ENCODE measurements at places on chromosomes 5 and 9.

DNA sequence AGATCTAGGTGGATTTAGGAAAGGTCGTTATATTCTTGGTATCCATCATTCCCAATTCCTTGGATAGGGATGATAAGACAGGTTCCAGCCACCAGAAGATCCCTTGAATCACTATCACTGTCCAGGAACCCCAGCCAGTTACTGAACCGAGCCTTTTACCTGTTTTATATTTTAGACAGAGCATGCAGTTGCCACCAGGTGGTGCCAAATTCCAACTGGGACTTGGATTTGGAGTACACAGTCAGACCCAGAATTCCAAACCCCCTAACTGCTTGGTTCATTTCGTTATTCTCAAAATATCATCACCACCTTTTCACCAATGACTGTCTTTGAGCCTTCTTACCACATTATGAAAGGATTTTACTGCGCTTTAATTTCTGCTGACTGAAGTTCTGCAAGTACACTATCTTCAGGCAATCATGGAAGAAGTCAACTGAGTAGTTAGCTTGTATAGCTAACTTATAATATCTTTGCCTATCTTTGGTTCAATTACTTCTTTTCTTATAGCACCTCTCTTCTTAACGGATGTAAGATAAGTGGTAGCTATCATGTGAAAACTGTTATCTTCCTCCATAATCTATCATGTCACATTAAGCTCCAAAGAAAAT, 191.8 kb downstream of the PRR16 start:
- DNase-seq = no peak

GRCh38 chr5:121870489-121870888, 18.8 kb downstream of the FTMT start:
- no peak for DNase-seq

- peak; percentile 97 for DNase-seq
Observed at GRCh38 chr9:92760070-92760469, 4.6 kb downstream of the BICD2 start.

DNA sequence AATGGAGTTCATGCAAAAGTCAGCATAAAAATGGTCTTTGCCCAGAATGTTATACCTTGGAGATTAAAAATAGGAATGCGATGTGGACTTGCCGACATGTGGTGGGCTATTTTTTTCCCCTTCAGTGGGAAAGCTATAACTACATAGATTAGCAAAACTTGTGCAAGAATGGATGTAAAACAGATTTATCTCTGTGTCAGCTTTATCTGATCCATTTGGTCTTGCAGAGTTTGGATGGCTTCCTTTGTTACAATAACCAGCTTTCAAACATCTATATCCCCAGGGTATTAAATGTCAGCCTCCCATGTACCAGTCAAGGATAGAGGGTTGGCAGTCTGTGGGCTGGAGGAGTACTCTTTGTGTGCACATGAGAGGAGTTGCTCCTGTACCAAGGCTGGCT, 284.9 kb downstream of the TMEM38B start:
- DNase-seq = no peak

DNA sequence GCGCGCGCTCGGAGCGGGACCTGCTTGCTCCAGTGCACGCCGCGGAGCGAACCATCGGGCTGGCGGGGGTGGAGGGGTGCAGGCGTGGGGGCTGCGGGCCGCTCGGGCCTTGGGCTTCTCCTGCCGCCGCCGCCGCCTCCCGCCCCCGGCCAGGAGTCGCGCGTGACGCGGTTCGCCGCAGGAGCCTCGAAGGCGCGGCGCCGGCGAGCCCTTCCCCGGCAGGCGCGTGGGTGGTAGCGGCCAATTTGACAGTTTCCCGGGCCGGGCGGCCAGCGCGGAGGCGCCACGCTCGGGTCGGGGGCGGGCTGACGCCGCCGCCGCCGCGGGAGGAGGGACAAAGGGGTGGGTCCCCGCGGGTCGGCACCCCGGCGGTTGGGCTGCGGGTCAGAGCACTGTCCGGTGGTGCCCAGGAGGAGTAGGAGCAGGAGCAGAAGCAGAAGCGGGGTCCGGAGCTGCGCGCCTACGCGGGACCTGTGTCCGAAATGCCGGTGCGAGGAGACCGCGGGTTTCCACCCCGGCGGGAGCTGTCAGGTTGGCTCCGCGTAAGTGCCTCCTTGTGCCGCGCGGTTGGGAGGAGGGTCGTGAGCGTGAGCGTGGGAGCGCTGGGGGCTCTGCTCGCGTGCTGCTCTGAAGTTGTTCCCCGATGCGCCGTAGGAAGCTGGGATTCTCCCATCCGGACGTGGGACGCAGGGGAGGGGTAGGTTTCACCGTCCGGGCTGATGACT, at the start of gene TJP2:
Gene TJP2 (plus strand): TSS at position 387 of the 725 bp plus-strand sequence. CDS start 96 bp downstream, at position 483.
- peak; percentile 81 for DNase-seq

GRCh38 chr5:21831145-21831787, 1021.9 kb downstream of the CDH12 start:
- DNase-seq = no peak

DNA sequence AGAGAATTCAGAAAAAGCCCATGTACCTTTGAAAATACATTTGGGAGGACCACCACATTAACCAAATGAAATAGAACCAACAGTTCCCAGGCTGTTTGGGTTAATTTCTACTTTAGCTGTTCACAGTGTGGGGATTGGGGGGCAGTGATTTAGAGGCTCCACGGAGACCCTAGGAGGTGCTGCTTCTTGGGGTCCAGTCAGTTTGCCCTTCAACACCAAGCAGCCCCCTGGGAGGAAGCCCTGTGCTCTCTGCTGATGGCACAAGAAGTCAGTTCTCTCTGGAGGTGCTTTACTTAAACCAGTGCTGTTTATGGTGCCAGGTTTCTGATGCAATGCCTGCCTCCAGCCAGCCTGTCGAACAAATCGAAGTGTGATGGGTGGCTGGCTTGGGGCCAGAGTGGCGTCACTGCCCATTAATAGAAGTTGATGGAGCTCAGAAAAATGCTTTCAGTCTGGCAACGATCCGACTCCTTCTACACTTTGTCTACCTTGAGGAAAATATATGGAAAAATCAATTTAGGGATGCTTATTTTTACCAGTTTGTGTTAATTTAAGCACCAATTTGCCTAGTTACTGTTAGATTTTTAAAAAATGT, 134.0 kb downstream of the SNX18 start:
- DNase-seq = peak; percentile 93

DNA sequence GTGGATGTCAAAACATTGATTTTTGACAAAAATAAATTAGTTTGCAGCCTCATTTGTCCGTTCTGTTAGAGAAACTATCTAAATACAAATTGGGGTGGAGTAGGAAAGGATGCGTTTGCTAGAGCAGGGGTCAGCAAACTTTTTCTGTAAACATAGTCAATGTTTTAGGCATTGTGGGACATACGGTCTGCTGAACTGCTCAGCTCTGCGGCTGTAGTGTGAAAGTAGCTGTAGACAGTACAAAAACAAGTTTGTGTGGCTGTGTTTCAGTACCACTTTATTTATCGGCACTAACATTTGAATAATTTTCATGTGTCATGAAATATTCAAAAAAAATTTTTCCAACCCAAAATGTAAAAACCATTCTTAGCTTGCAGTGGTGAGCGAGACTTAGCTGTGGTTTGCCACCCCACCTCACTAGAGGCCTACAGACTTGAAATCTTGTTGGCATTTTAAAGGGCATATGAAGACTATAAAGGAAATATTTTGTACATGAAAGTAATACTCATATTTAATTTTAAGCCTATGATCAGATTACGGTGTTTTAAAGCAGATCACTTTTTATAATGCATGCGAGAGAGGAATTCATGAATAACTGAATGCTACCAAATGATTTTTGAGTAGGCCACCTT, 151.0 kb upstream of the PCA3 start:
- DNase-seq = no peak

DNA sequence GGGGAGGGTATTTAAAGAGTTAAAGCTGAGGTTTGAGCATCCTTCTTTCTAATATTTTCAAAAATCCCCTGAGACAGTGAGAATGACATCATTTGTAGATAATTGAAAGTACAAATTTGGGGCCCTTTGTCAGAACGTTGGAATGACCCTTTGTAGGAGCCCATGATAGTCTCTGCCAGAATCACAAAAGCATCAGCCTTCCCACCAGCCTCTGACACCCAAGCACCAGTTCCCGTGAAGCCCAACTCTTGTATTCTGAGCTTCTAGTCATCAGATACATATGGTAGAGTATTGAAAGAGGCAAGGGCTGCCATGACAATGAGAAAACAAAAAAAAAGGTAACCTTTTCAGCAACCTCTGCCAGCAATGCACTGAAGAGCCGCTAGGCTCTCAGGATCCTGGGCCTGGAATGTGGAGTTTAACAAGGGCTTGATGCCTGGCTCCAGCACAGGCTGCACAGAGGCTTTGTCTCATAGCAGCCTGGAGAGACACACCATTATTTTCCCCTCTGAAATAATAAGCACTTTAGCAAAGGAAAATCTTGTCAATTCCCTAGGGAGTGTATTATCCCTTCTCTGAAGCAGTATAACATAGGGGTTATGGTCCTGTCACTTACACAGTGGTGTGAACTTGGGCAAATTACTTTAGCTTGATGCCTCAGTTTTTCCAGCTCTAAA, 114.4 kb downstream of the ZNF608 start:
- no peak for DNase-seq

DNA sequence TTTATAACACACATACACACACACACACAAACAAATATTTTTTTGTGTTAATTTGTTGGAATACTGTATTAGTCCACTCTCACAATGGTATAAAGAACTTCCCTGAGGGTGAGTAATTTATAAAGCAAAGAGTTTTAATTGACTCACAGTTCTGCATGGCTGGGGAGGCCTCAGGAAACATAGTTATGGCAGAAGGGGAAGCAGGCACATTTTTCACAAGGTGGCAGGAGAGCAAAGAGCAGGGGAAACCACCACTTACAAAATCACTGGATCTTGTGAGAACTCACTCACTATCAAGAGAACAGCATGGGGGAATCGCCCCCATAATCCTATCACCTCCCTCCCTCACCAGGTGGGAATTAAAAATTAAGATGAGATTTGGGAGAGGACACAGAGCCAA, 205.4 kb upstream of the PTPRD start:
- DNase-seq = no peak

- no peak for DNase-seq
Observed at GRCh38 chr9:90727488-90727887, 74.1 kb upstream of the SYK start.

- peak; percentile 98 for DNase-seq
Observed at GRCh38 chr5:158384535-158385481, 525.9 kb upstream of the CLINT1 start.

GRCh38 chr9:14633148-14633547, 60.1 kb downstream of the ZDHHC21 start:
- DNase-seq = no peak

GRCh38 chr9:107043886-107044285, 180.9 kb downstream of the ZNF462 start:
- DNase-seq = no peak

GRCh38 chr5:18028036-18028435, 393.8 kb downstream of the TAF11L14 start:
- no peak for DNase-seq

GRCh38 chr9:4936277-4936676, 48.8 kb upstream of the JAK2 start:
- DNase-seq = no peak

DNA sequence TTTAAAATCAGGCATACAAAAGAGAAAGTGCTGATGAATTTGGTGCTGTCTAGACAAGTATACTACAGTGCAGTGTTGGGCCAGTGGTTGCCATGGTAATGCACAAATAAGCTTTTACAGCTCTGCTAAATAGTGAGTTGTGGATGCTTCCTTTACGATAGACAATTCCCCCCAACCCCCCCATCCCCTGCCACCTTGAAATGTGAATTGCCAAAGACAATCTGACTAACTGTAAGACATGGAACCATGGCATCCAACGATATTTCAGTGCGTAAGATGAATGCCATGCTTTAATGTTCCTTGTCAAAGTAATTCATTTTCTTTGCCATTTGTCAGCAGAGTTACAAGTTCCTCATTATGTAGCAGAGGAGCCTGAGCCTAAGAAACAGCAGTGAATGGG, 91.5 kb upstream of the NREP start:
- DNase-seq = no peak

DNA sequence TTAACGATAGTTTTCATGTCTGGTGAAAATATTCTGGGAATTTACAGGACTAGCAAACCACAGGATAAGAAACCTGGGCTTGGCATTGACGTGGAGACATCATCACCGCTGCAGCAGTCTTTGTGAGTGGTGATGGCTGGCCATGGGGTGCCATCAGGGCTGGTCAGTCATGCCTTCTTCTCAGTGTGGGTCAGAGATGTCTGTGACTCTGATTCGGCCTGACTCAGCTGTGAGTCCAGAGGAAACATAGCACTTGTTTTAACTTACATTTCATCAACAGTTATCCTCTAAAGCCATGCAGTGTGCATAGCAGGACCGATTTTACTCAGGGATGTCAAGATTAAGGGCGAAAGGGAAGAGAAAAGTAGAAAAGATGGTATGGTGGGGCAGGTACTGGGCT, 33.2 kb upstream of the CYFIP2 start:
- DNase-seq = peak; percentile 12

- no peak for DNase-seq
Observed at GRCh38 chr9:111035543-111036428, 2.5 kb downstream of the LPAR1 start.

- DNase-seq = no peak
Observed at GRCh38 chr9:122100756-122101155, 7.6 kb upstream of the TTLL11 start.

DNA sequence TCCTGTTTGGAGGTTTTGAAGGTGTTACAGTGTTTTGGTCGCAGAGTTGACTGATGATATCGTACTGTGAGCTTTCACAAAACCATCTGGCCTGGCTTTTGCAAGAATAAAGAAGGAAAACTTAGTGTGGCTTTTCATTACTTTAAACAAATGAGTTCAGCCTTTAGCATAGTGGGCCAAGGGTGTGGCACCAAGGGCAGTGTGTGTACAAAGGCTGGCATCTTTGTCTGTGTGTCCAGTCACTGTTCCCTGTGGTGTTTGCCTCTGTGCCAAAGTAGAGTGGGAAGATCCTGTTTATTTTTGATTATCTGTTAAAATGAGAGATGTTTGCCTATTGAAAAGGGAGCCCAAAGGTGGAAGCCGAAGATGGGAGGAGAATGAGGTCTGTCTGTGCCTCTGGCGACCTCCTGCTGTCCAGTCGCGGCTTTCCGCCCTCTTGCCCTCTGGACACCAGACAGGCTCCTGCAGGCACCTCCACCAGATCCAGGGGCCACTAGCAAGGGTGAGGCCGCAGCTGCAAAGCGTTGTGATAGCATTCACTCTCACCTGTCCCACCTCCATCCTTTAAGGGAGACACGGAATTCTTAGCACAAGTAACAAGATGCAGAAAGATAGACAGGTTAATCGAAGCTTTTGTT, 113.7 kb downstream of the TRIO start:
- DNase-seq = peak; percentile 92

Measured in MG63 (cell line).